Fibroblast of pulmonary artery (primary cell): ENCODE measurements at places on chromosomes 16 and 17.

DNA sequence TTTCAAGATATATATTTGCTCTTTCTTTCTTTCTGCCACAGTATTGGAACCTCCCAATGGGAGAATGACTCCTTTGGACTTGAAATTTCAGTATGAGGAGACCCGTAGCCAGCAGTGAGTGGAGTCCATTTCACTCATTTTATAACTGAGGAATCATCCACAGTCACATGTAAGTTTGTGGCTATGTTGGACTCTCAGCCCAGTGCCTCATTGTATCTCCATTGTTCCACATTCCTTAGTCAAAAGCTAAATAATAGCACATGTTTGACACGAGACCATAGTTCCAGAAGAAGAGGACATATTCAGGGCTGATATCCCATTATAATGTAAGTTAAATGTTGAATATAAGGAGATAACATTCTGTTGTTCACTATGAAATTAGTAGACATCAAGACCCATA lies 12.7 kb upstream of the SPAG9 start:
- DNase-seq = no peak

GRCh38 chr17:34059423-34060220 lies 195.5 kb upstream of the CCL2 start:
- no peak for DNase-seq

DNA sequence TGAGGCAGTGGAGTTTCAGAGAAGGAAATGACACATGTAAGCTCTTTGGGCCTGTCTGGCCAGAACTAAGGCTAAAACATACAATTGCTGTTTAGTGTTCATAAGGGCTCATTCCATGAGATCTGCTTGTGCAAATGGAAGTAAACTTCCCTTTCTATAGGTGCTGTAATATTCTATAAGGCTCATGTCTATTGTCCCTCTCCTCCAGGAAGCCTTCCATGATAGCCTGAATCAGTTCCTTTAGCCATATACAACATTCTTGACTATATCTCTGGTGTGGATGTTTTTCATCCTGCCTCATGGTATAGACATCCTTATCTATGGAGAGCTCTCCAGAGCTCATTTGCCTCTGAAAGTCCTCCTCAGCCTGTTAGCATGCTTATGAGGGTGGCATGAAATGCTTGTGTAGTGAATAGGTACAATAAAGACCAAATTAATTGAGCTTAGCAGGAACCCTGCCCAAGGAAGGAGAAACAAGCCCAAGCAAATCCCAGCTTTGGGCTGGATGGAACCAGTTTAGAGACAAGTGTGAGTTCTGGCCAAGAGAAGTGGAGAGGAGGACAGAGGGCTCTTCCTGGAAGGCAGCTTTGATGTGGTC lies 1.6 kb upstream of the ETV4 start:
- DNase-seq = no peak

DNA sequence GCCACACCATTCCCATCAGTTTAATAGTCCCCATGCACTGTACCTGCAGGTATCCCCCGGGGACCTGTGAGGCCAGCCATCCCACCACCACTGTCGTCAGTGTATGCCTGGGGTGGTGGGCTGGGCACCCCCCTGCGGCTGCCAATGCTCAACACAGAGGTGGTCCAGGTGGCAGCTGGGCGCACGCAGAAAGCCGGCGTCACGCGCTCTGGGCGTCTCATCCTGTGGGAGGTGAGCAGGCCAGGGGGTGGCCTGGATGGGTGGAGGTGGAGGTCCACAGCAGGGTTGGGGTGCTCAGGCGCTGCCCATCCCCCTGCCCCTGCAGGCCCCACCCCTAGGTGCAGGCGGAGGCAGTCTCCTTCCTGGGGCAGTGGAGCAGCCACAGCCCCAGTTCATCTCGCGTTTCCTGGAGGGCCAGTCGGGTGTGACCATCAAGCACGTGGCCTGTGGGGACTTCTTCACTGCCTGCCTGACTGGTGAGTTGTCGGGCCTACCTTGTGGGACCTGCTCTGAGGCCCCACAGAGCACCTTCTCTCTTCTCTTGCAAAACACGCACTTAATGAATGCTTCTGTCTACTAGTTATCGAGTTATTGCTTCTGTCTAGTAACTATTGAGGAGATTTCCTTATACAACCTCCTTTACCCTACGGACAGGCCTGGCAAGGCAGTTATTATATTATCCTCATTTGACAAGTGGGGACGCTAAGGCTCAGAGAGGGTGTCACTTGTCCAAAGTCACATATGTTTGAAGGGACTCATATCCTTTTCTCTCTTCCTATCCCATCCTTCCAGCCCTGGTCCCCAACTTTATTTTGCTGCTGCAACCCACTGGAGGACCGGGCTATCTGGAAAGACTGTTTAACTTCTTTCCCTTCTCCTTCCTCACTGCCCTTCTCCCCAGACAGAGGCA lies 5.8 kb upstream of the TRAF4 start:
- DNase-seq = no peak

DNA sequence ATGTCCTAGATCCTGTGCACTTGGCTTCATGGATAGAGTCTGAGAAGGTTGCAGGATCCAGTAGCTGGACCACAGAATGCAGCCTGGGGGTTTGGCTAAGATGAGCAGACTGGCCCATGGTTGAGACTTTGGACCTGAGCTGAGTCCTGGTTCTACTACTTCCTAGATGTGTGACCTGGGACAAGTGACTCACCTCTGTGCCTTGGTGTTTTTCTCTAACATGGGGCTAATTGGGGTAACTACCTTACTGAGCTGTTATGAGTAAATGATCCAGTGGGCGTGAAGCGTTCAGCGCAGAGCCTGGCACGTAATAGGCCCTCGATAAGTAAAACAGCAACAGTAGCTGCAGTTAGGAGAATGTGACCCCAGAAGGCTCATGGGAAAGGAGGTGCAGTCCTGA lies 38.8 kb downstream of the SNX20 start:
- DNase-seq = no peak
